ENCODE measurements at places on chromosomes 1 and 21.

- no peak for DNase-seq
These were observed 169.7 kb downstream of the TRIM33 start for GRCh38 chr1:114341299-114341698.

GRCh38 chr21:42062236-42063022 lies 8.7 kb upstream of the UMODL1 start:
- DNase-seq = no peak

DNA sequence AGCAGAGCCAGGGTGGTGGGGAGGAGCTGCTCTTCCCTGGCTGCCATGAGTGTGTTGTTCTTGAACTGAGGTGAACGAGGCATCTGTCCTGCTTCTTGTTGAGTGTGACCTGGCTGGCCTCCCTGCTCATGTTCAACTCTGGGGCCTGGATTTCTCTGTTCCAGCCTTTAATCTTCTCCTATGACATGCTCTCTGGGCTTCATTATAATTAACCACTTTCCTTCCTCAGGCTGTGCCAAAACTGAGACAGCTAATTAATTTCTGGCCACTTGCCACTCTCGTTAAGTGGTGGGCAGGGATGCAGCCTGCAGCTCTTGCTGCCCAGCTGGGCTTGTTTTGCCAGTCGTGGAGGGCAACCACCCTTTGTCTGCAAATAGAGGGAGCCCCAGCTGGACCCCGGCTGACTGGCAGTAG lies 23.3 kb downstream of the OPRD1 start:
- no peak for DNase-seq

DNA sequence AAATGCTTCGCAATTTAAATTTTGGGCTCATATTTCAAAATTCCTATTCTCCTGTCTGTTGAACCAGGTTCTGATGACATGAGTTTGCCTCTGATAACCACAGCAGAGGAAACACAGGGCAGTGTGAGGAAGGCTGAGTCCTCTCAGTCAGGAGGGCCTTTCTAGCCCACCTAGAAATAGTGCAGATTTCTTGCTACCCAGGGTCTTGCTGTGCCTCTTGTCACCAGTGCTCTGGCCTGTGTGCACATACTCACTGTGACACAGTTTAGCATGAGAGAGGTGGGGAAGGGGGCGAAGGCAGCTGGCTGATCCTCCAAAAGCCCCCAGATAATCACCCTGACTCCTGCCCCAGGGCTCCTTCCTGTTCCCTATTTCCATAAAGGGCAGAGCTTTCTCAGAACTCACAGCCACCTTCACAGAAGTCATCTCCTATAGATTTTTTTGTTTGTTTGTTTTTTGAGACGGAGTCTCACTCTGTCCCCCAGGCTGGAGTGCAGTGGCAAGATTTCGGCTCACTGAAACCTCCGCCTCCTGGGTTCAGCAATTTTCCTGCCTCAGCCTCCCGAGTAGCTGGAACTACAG lies 23.7 kb downstream of the ERRFI1 start:
- no peak for DNase-seq

Measured in iPS DF 6.9 (cell line).